Thymus (tissue), 14 donors: ENCODE measurements at places on chromosomes 2 and 18. TPM values are rescaled to one million over a fixed set of nuclear protein-coding genes. Genes with fewer than 3 reads are reported as not detected.
A peak's percentile ranks its signal among the peaks of the same experiment; 100 is the strongest.

DNA sequence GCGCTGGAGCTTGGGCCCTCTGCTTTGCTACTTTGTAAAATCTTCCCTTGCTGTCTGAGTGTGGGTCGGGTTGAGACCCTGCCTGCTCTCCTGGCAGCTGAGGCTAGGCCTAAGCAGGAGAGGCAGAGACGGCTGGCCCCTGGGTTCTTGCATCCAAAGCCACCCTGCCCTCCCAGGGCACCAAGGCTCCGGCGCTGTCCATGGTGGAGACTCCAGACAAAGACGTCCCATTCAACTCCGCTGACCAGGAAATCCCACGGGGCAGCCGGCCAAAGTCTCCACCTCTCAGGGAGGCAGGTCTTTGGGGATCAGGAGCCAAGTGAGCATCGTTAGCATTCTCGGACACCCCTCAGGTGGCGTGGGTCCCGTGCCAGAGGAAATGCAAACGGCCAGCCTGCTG lies 2.6 kb upstream of the PRLH start:
- H3K4me3 ChIP-seq: no peak overlapping the region
- no peak overlapping the region for H3K27ac ChIP-seq
- no peaks in the 10 kb centered on the region for H3K27me3 ChIP-seq
- H3K4me1 ChIP-seq: no peaks in the 10 kb centered on the region

DNA sequence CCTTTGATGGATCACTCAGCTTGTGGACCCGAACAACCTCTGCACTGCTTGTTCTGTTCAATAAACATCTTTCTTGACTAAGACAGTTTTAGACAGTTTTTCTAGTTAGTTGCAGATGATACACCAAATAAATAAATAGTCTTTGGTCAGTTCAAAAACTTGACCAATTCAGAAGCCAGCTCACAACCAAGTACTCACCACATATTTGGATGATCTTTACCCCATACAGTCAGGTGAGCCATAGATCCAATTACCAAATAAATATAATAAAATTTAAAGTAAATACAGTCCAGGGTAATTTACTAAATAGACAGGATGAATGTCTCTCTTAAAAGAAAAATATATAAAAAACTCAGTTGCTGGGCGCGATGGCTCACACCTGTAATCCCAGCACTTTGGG lies 18.2 kb downstream of the SCN3A start:
- H3K27me3 ChIP-seq: no peaks in the 10 kb centered on the region
- H3K4me1 ChIP-seq: no peaks in the 10 kb centered on the region
- H3K36me3 ChIP-seq: no peaks in the 10 kb centered on the region
- no peak overlapping the region for H3K27ac ChIP-seq

KCNS3 gene
- 0.68 TPM for polyA plus RNA-seq

AFF3 gene
- polyA plus RNA-seq: 5.3 TPM

- no peaks in the 10 kb centered on the region for H3K36me3 ChIP-seq
- H3K27me3 ChIP-seq: peaks cover 6% of the 10 kb centered on the region
- H3K4me3 ChIP-seq: no peak overlapping the region
- no peaks in the 10 kb centered on the region for H3K4me1 ChIP-seq
- no peak overlapping the region for H3K27ac ChIP-seq
These were observed 130.0 kb downstream of the GLI2 start for GRCh38 chr2:120865656-120866055.

GRCh38 chr2:79824086-79824786 lies 311.4 kb downstream of the CTNNA2 start:
- no peak for DNase-seq
- no peaks in the 10 kb centered on the region for H3K36me3 ChIP-seq
- no peak overlapping the region for H3K4me3 ChIP-seq
- H3K4me1 ChIP-seq: no peaks in the 10 kb centered on the region
- H3K27me3 ChIP-seq: no peaks in the 10 kb centered on the region

DNA sequence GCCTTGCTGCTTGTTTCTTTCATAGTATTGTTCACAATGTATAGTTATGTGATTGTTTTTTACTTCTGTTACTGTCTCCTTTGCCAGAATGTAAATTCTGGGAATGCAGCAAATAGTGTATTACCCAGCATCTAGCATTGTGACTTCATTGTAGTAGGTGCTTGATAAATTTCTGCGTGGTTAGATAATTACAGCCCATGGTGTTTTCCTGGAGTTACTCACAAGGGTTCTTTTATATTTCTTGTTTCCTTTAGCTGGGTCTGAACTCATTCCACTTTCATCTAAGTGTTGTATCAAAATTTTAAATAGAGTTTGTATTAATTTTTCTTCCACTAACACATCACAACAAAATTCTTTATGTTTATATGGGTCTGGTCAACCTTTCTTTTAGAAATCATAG lies 132.6 kb downstream of the MAP4K4 start:
- no peaks in the 10 kb centered on the region for H3K27me3 ChIP-seq
- DNase-seq: no peak
- H3K4me3 ChIP-seq: no peak overlapping the region
- peaks cover 17% of the 10 kb centered on the region for H3K4me1 ChIP-seq
- peaks cover 17% of the 10 kb centered on the region for H3K36me3 ChIP-seq

CFAP53 gene
- 2.1 TPM for polyA plus RNA-seq

- H3K4me1 ChIP-seq: no peaks in the 10 kb centered on the region
- no peak overlapping the region for H3K27ac ChIP-seq
- DNase-seq: no peak
These were observed 90.5 kb downstream of the MSH2 start for GRCh38 chr2:47493317-47494035.

GRCh38 chr2:75278314-75278713 lies 79.0 kb upstream of the TACR1 start:
- no peak overlapping the region for H3K27ac ChIP-seq
- H3K27me3 ChIP-seq: no peaks in the 10 kb centered on the region
- H3K4me3 ChIP-seq: no peak overlapping the region
- no peak for DNase-seq
- H3K4me1 ChIP-seq: no peaks in the 10 kb centered on the region

GRCh38 chr2:142515493-142515892 lies 362.0 kb upstream of the KYNU start:
- H3K27ac ChIP-seq: no peak overlapping the region
- no peaks in the 10 kb centered on the region for H3K27me3 ChIP-seq
- H3K36me3 ChIP-seq: no peaks in the 10 kb centered on the region
- no peak overlapping the region for H3K4me3 ChIP-seq

FBXO36 gene
- polyA plus RNA-seq: 1.8 TPM

GRCh38 chr2:239222312-239222660 lies 178.5 kb downstream of the HDAC4 start:
- H3K4me1 ChIP-seq: peaks cover 31% of the 10 kb centered on the region
- peak overlapping the region; percentile 86 for H3K27ac ChIP-seq
- H3K4me3 ChIP-seq: no peak overlapping the region
- no peaks in the 10 kb centered on the region for H3K27me3 ChIP-seq
- DNase-seq: peak; percentile 65
- peaks cover 13% of the 10 kb centered on the region for H3K36me3 ChIP-seq

LBX2 gene
- 0.89 TPM for polyA plus RNA-seq

- no peak for DNase-seq
- no peak overlapping the region for H3K4me3 ChIP-seq
- H3K27me3 ChIP-seq: no peaks in the 10 kb centered on the region
- no peak overlapping the region for H3K27ac ChIP-seq
- no peaks in the 10 kb centered on the region for H3K4me1 ChIP-seq
- H3K36me3 ChIP-seq: no peaks in the 10 kb centered on the region
These were observed 1064.1 kb upstream of the CNTNAP5 start for GRCh38 chr2:122960759-122961641.

PRSS56 gene
- polyA plus RNA-seq: 0.09 TPM

- no peaks in the 10 kb centered on the region for H3K27me3 ChIP-seq
- DNase-seq: no peak
- H3K4me3 ChIP-seq: no peak overlapping the region
- H3K36me3 ChIP-seq: no peaks in the 10 kb centered on the region
- no peak overlapping the region for H3K27ac ChIP-seq
- H3K4me1 ChIP-seq: no peaks in the 10 kb centered on the region
These were observed 287.9 kb downstream of the ETAA1 start for GRCh38 chr2:67684991-67685390.

- no peaks in the 10 kb centered on the region for H3K36me3 ChIP-seq
- no peaks in the 10 kb centered on the region for H3K27me3 ChIP-seq
- no peak overlapping the region for H3K27ac ChIP-seq
- H3K4me1 ChIP-seq: no peaks in the 10 kb centered on the region
- no peak overlapping the region for H3K4me3 ChIP-seq
- no peak for DNase-seq
These were observed 51.8 kb downstream of the TEX51 start for GRCh38 chr2:126950504-126950903.

GRCh38 chr18:48997985-48998831 lies 47.4 kb upstream of the SMAD7 start:
- no peaks in the 10 kb centered on the region for H3K36me3 ChIP-seq
- peaks cover 22% of the 10 kb centered on the region for H3K4me1 ChIP-seq
- no peak overlapping the region for H3K4me3 ChIP-seq
- DNase-seq: no peak
- H3K27me3 ChIP-seq: peaks cover 2% of the 10 kb centered on the region

DNA sequence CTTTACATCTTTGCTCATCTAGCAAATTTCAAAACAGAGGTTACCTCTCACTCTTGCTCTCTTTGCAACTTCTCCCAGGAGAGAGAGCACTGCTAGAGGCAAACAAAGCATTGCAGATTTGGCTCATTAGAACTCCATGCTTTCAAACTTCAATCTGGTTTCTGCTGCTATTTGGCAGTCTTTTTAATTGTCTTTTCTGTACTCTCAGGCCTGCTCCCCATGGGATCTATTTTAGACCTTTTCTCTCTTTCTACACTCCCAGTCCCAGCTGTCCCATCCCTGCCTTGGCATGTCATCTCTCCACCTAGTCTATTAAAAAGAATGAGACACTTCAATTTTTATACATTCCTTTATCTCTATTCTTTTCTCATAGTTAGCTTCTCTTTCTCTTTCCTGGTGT lies 15.2 kb downstream of the KCNJ3 start:
- DNase-seq: no peak
- H3K36me3 ChIP-seq: no peaks in the 10 kb centered on the region
- H3K4me1 ChIP-seq: no peaks in the 10 kb centered on the region
- no peak overlapping the region for H3K4me3 ChIP-seq

IL37 gene
- polyA plus RNA-seq: 0.43 TPM

GRCh38 chr2:127572841-127573240 lies 37.4 kb downstream of the MYO7B start:
- no peak overlapping the region for H3K27ac ChIP-seq
- no peak for DNase-seq
- no peak overlapping the region for H3K4me3 ChIP-seq
- H3K36me3 ChIP-seq: no peaks in the 10 kb centered on the region

DNA sequence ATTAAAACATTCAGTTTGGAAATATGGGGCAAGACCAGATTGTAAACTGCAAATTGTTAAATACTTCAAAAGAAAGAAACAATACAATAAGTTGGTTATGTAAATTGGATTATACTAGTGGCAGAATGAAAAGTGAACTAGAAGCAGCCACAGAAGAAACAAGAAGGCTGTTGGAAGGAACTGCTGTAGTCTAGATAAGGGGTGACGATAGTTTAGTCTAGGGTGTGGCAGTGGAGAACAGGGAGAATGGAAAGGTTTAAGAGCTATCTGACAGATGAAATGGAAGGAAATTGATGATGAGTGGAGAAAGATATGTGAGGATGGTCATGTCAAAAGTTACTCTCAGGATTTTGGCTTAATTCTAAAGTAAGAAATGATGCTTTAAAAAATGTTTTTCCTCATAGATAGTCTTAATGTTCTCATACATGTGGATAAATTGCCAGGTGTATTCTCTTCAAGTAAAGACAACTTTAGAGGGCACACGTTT lies 179.7 kb downstream of the GPD2 start:
- no peak for DNase-seq
- H3K27me3 ChIP-seq: no peaks in the 10 kb centered on the region
- H3K4me3 ChIP-seq: no peak overlapping the region
- no peaks in the 10 kb centered on the region for H3K36me3 ChIP-seq
- no peaks in the 10 kb centered on the region for H3K4me1 ChIP-seq
- H3K27ac ChIP-seq: no peak overlapping the region

GPR17 gene
- polyA plus RNA-seq: 0.07 TPM

RFTN2 gene
- polyA plus RNA-seq: 0.73 TPM

GRCh38 chr2:223528036-223528435 lies 74.1 kb downstream of the SCG2 start:
- DNase-seq: no peak
- H3K4me1 ChIP-seq: no peaks in the 10 kb centered on the region
- H3K36me3 ChIP-seq: no peaks in the 10 kb centered on the region
- H3K27ac ChIP-seq: no peak overlapping the region
- no peaks in the 10 kb centered on the region for H3K27me3 ChIP-seq

- H3K27me3 ChIP-seq: no peaks in the 10 kb centered on the region
- H3K27ac ChIP-seq: no peak overlapping the region
These were observed 12.3 kb upstream of the MEP1B start for GRCh38 chr18:32177530-32177929.

DNAJC5G gene
- 0.02 TPM for polyA plus RNA-seq

LCT gene
- 0.09 TPM for polyA plus RNA-seq

DNA sequence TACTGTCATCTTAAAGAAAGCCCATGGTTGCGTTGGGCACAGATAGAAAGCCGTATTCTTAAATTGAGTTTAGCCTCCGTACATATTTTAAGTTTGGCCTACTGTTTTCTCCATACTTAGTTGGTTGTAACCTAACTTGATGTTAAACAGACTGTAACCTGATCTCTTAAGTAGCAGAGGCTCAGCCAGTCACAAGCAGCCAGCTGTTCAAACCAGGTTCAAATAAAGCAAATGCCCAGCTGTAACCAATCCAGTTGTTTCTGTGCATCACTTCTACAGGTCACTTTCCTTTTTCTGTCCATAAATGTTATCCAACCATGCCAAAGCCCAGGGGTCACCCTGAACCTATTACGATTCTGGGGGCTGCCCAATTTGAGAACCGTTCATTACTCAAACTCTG lies 10.0 kb upstream of the THADA start:
- no peaks in the 10 kb centered on the region for H3K36me3 ChIP-seq
- no peak overlapping the region for H3K27ac ChIP-seq
- H3K4me3 ChIP-seq: no peak overlapping the region
- H3K4me1 ChIP-seq: no peaks in the 10 kb centered on the region
- no peaks in the 10 kb centered on the region for H3K27me3 ChIP-seq

- no peaks in the 10 kb centered on the region for H3K27me3 ChIP-seq
- peaks cover 46% of the 10 kb centered on the region for H3K36me3 ChIP-seq
- no peak overlapping the region for H3K27ac ChIP-seq
- peaks cover 64% of the 10 kb centered on the region for H3K4me1 ChIP-seq
These were observed 7.2 kb downstream of the TRIB2 start for GRCh38 chr2:12723736-12724463.

- no peak overlapping the region for H3K4me3 ChIP-seq
- H3K4me1 ChIP-seq: no peaks in the 10 kb centered on the region
- no peaks in the 10 kb centered on the region for H3K27me3 ChIP-seq
- H3K36me3 ChIP-seq: no peaks in the 10 kb centered on the region
These were observed 48.5 kb downstream of the SOCS6 start for GRCh38 chr18:70337139-70337972.

GRCh38 chr18:3248062-3248657 lies 559 bp downstream of the MYL12A start:
- H3K4me1 ChIP-seq: peaks cover 12% of the 10 kb centered on the region
- H3K36me3 ChIP-seq: peaks cover 12% of the 10 kb centered on the region
- no peak for DNase-seq
- no peaks in the 10 kb centered on the region for H3K27me3 ChIP-seq

CNTNAP5 gene
- polyA plus RNA-seq: 0.02 TPM

GRCh38 chr18:78238404-78239089 lies 741.1 kb upstream of the SALL3 start:
- no peak overlapping the region for H3K27ac ChIP-seq
- no peaks in the 10 kb centered on the region for H3K27me3 ChIP-seq
- H3K4me1 ChIP-seq: no peaks in the 10 kb centered on the region
- no peak overlapping the region for H3K4me3 ChIP-seq
